ENCODE measurements at places on chromosomes 6 and 20.
A peak's percentile ranks its signal among the peaks of the same experiment; 100 is the strongest.

- DNase-seq: no peak
These were observed 43.3 kb downstream of the TMEM244 start for GRCh38 chr6:129817821-129818220.

GRCh38 chr6:124590001-124590400 lies 372.2 kb upstream of the RNF217 start:
- DNase-seq: no peak

DNA sequence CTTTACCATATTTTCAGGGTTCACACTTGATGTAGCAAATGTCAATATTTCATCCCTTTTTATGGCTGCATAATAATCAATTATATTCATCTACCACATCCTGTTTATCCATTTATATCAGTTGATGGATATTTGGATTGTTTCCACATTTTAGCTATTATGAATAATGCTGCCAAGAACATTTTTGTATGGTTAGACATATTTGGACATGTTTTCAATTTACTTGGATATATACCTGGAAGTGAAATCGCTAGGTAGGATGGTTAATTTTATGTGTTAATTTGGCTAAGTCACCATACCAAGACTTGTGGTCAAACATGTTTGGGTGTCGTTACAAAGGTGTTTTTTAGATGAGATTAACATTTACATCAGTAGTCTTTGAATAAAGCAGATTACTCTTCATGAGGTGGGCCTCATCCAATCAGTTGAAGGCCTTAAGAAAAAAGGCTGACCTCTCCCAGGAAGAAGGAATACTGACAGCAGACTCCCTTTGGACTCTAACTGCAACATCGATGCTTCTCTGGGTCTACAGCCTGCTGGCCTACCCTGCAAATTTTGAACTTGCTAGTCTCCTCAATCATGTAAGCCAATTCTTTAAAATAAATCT lies 196.5 kb downstream of the BACH2 start:
- DNase-seq: no peak

DNA sequence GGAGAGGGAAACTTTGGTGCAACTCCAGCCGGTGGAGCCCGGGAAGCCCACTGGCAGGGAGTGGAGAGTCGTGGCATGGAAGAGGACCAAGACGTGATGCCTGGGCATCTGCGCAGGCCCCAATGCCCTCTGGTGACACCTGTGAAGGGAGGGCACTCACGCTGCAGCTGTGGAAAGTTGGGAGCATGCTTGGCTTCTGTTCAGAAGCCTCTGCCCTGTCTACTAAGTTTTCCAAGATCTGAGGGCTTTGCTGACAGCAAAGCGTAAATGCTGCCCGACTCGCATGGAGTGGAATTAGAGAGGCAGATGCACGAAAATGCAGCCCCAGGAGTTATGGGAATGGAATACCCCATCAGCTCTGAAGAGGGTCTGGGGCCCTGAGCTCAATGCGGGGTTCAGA lies 75.7 kb downstream of the SYNDIG1 start:
- no peak for DNase-seq

DNA sequence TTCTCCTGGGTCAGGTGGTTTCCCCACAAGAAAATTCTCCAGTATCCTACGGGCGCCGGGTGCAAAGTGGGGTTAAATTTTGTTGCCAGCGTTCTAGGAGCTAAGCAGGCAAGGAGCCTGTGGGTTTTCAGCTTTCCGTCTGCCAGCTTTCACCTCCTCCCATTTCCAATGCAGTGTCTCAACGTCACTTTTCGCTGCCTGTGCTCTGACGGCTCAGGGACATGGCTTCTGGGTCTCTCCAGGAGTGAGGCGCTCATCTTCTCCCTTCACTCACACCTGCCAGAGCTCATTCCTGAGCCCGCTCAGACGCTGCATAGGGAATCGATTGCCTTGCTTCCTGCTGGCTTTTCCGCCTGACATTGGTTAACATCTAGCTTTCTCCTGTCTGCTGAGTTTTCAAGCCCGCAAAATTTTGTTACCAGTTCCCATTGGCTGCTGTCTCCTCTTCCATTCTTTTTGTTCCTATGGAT lies 7.3 kb upstream of the NAA20 start:
- DNase-seq: no peak

DNA sequence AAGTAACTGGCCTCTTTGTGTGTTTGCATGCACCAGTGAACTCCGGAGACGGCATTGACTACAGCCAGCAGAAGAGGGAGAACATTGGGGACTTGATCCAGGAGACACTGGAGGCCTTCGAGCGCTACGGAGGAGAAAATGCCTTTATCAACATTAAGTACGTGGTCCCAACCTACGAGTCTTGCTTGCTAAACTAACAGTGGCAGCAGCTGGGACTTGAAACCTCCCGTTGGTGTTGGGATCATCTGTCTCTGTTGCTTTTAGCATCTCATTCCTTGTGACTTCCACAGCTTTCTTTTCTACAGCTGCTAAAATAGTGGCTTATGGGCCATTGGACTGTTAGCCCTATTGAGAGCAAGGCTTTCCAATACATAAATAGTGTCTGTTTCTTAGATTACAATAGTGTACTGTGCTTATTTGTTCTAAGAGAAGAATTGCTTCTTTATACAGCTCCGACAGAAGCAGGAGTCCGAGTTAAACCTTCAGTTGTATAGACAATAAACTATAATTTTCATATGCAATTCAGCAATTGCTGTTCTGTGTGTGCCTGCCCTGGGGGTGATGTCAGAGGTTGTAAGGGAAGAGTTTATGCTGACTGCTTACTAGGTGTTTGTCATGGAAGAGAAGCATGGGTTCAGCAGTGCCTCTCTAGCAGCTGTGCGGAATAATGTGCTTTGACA lies 99.6 kb upstream of the QKI start:
- no peak for DNase-seq

GRCh38 chr6:46098678-46099077 lies 31.1 kb upstream of the ENPP4 start:
- DNase-seq: peak; percentile 48

DNA sequence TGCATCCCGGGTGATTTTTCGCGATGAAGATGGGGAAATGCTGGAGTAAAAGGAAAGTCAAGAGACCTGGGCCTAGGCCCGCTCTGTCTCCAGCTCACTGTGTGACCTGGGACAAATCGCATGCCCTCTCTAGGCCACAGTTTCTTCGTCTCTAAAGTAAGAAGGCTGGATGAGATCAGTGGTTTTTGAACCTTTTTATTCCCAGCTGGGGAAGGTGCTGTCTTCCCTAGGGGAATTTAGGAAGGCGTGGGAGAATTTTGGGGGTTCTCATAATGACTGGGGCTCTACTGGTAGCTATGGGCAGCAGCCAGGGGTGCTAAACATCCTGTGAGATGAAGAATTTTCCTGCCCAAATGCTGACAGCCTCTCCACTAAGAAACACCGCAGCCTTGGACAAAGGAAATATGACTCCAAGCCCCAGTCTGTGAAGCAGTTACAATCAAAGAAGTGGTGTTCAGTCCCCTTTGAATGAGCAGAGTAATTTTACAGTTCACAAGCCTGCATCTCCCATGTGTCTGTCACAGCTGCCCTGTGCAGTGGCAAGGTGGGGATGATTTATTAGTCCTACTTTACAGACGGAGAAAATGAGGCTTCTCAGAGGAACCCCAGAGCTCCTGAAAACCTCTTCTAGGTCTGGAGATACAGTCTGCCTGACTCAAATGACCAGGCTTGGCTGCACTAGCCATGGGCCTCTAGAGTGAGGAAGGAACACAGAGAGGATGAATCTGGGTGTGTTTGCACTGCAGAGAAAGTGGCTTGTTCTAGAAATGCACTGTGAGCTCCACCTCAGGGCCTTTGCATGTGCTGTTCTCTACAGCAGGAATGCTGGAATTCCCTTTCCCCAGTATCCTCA lies 57.2 kb downstream of the RAB44 start:
- no peak for DNase-seq

DNA sequence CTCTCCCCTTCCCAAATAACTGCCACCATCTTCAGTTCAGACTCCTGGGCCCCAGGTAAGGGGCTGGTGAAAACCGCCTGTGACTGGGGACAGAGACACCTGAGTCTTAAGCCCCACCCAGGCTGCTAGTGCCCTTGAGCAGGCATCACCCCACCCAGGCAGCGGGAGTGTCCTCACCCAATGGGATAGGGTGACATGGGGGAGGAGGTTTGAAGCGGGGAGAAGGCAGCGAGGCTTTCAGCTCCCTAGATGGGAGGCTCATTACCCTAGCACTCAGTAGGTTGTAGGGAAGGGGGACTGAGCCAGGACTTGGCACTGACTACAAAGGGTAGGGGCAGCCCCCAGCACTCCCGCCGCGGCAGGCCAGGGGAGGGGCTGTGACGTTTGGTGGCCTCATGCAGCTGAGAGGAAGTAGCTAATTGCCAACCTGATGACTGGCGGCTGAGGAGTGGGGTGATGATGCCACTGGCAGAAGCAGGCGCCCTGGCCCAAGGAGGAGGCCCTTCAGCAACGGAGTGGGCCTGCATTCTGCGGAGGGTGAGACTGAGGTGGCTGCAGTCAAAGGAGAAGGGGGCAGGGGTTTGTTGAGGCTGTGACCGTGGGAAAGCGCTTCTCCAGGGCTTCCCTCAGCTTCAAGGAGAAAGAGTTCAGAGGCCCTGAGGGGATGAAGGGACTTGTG lies 126.9 kb downstream of the MRPL14 start:
- no peak for DNase-seq

GRCh38 chr6:117481926-117482239 lies 591 bp upstream of the DCBLD1 start:
- no peak for DNase-seq

- no peak for DNase-seq
These were observed 7.1 kb upstream of the DDO start for GRCh38 chr6:110422444-110422822.

- DNase-seq: no peak
These were observed 5.1 kb downstream of the ELOVL2 start for GRCh38 chr6:11039040-11039439.

GRCh38 chr20:53354314-53354713 lies 239.3 kb downstream of the ZNF217 start:
- DNase-seq: no peak

DNA sequence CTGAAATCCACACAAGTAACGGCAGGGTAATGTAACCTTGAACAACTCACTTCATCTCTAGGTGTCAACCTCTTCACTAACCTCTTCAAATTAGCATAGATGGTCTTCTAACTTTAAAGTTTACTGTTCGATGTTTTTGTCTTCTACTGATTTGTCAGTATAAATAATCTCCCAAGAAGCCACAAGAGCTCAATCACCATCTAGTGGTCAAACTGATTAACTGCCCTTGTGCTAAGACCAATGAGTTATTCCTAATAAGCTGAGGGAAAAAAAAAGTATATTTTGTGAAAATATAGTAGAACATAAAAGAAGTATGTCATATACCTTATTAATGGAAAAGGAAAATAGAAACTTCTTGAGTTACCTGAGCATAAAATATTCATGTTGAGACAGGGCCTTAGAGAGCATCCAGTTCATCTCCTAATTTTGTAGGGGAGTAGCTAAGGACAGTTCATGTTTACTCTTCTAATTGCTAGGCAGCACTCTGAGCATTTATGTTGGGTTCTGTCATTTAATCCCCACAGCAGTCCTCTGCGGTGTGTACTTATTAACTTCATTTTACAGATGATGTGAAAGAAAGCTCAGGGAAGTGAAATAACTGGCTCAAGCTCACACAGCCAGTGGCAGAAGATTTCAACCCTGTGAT lies 317.1 kb downstream of the ESR1 start:
- DNase-seq: no peak

DNA sequence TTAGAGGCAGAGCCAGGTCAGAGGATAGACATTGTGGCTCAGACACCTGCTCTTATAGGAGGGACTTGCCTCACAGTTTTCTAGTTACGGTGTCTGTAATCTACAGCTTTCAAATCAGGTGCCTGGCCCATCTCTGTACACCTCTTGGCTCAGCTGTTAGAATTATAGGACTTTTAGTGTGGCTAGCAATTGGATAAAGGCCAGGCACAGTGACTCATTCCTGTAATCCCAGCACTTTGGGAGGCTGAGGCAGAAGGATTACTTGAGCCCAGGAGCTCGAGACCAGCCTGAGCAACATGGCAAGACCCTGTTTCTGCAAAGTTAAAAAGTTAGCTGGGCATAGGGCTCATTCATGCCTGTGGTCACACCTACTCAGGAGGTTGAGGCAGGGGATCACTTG lies 20.0 kb downstream of the BRPF3 start:
- DNase-seq: no peak

DNA sequence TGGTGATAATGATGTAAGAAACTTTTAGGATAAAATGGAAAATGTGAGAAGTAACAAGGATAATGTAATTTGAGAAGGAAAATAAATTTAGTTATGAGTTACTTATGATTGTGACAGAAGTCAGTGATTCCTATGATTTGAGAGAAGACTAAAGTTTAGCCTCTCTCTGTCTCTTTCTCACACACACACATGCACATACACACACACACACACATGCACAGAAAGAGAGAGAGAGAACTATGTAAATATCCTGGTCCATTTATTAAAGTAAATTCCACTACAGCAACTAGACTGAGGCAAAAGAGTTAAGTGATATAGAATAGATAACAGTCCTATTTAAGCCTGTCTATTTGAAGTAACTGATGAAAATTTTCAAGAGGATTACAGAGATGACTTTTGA lies 375.2 kb downstream of the CD109 start:
- no peak for DNase-seq

DNA sequence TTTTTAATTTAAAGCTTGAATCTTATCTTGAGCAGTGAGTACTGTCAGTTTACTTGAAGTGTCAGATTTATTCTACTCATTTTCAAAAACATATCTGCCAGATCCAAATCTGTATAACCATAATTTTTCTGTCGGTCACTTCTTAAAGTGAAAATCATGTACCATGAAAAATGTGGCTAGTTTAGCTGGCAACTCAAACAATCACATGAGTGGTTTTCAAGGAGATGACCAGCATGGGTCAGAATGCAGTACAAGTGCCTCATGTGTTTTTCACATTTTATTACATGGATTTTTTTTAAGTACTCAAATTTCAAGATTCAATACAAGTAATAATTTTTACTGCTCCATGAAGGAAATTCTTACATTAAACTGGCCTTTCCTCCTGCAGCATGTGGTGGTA lies 11.0 kb upstream of the SAMD5 start:
- no peak for DNase-seq

DNA sequence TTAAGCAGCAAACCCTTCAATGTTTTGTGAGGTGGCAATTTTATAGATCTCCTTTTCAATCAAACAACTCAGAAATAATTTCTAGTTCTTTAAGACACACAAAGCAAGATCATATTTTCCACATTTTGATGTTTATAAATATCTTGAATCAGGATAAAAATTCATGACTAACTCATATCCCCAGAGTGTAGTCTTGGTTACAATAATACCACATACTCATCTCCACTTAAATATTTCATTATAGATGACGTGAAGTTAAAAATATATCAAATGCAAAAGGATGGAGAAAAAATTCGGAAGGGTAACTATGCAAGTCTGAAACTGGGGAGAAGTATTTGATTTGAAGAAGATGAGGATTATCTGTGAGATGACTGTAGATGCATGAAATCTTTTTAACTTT lies 59.8 kb upstream of the HIVEP1 start:
- no peak for DNase-seq

- DNase-seq: no peak
These were observed 96.6 kb upstream of the SMLR1 start for GRCh38 chr6:130730600-130730999.

DNA sequence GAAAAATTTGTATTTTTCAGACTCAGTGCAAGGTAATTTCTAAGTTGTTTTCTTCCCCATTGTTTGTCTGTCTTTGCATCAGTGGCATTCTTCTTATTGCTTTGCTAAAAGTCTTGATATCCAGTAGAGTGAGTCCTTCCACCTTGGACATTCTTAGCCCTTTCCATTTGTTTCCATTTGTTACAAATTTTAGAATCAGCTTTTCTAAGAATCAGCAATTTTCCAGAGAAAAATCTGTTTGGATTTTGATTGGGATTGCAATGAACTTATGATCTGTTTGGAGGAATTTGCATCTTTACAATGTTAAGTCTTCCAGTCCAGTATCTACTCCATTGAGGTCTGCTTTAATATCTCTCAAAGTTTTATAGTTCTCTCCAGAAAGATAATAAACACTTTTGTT lies 36.4 kb downstream of the LRRN4 start:
- DNase-seq: no peak

All from left lung (tissue), 14 donors.